ENCODE measurements at places on chromosomes 5 and 9.

GRCh38 chr5:60670749-60671148 is 29.2 kb downstream of the DEPDC1B start:
- no peak for DNase-seq

GRCh38 chr5:23884405-23885031 is 377.1 kb downstream of the PRDM9 start:
- no peak for DNase-seq

DNA sequence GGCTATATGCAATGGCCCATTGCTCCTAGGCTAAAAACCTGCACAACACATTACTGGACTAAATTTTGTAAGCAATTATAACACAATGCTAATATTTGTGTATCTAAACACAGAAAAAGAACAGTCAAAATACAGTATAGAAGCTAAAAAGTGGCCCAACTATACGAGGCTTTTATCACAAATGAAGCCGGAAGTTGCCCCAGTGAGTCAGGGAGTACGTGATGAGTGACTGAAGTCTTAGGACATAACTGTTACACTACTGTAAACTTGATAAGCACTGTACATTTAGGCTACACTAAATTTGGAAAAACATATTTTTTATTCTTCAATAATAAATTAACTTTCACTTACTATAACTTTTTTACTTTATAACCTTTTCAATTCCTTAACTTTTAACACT is 105.2 kb upstream of the PRR16 start:
- no peak for DNase-seq

DNA sequence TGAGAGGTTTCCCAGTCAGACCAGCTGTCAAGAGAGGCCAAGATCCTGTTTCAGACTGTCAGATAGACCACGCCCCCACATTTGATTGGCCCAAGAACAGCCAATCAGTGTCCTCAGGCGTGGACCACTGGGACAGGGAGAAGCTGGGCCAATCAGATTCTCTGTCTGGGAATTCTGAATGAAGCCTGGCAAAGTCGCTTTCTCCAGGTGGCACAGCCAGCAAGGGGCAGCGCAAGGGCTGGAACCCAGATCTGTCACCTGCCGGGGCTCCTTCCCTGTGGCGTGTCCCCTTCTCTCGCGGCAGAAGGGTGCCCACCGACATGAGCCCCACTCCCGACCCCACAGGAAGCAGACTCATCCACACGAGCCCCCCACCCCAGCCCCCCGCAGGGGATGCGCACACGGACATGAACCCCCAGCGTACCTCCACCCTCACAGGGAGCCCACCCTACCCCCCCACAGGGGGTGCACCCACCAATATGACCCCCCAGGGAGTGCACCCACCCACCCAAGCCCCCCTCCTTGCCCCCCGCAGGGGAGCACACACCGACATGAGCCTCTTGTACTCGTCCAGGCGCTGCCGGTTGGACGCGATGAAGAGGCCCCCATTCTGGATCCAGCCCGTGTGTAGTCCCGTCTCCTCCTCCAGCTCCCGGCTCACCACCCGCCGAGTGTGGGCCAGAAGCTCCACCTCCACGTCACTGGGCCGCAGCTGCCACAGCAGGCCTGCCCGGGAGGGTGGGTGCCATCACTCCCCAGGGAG is 6.1 kb downstream of the SARDH start:
- no peak for DNase-seq

- peak; percentile 18 for DNase-seq
These were observed 74.3 kb downstream of the MUSK start for GRCh38 chr9:110742741-110743371.

DNA sequence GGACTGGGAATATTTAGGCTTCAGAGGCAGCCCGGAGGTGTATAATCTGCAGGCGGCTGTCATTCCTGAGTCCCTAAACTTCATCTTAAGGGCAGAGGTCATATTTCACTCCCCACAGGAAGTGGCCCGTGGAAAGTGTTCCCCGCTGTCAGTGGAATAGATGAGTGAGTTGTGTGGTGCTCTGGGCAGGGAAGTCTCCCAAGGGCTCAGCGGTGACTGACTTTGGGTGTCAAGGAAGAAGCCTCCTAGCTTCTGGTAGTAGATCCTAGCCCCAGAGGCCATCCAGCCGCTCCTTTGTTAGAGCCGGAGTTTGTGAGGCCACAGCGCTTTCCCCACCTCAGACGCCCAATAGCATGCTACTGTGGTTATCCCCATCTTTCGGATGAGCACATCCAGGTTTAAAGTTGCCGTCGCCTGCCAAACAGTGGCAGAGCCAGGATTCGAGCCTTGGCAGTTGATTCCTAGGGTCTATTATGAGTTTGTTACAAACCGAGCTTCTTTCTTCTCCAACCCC is 38.9 kb upstream of the TIFAB start:
- no peak for DNase-seq

- no peak for DNase-seq
These were observed 106.4 kb upstream of the CCNG1 start for GRCh38 chr5:163330723-163331668.

- no peak for DNase-seq
These were observed 3.6 kb upstream of the DRD1 start for GRCh38 chr5:175447571-175447970.

- DNase-seq = no peak
These were observed 1080.6 kb upstream of the CDH6 start for GRCh38 chr5:30112867-30113266.

- DNase-seq = no peak
These were observed 33.7 kb downstream of the GPR21 start for GRCh38 chr9:123067136-123067535.

GRCh38 chr5:132134384-132134783 is 60.8 kb downstream of the CSF2 start:
- no peak for DNase-seq

GRCh38 chr9:90966480-90967144 is 165.0 kb downstream of the SYK start:
- no peak for DNase-seq

DNA sequence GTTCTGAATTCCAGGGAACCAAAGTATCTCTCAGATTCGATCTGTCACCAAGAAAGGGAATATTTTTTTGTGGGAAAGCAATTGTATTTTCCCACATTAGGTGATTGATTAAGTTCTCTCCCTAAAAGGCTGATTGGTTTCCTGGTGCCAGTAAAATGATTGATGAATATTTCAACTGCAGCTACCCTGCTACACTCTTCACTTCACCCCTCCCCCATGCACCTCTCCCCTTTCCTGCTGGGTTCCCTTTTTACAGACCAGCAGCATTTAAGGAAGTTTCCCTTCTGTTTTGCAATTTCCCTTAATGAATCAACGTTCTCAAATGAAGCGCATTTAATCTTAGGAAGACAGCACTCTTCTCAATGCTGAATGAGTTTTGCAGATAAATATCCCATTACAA is 13.1 kb downstream of the NR6A1 start:
- no peak for DNase-seq

All from urinary bladder (tissue), 4 donors.